ENCODE measurements at places on chromosomes 5 and 9.

- no peak for DNase-seq
Measured at GRCh38 chr5:136332223-136333015, 32.9 kb downstream of the TRPC7 start.

DNA sequence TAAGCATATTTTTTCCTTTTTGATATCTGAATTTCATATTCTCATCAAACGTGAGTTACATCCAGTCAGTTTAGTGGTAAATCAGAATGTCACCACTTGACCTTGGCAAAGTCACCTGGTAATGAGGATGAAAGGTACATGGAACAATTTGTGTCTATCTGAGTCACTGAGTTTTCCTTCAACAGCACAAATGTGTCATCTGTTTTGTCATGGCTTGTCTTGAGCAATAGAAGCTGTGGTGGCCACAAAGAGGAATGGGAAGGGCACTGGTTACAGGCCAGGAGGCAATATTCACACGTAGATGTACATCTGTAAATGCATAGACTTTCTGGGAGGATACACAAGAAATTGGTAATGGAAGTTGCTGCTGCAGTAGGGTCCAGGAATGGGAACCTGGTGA is 8.4 kb upstream of the ZNF474 start:
- DNase-seq, result no peak

- no peak for DNase-seq
Measured at GRCh38 chr5:126987271-126987899, 43.0 kb downstream of the MARCHF3 start.

DNA sequence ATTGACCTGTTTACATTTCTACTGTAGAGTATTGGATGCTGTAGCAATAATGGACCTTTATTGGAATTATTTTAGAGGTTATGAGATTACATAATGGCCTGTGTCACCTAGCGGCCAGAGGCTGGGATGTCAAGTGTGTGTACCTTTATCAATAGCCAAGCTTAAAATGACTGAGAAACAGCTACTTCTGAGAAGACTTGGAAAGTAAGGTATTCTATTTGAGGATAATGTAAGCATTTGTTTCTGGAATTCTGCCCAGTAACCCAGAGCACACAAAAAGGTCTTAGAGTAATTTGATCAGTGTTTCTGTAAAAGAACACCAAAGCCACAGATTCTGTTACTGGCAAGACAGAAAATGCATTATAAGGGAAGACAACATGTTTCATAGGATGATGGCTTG is 116.8 kb downstream of the MACIR start:
- DNase-seq, result no peak

- DNase-seq, result no peak
Measured at GRCh38 chr5:163569284-163569683, 63.9 kb downstream of the MAT2B start.

GRCh38 chr5:1707467-1707866 is 92.2 kb downstream of the MRPL36 start:
- DNase-seq, result no peak

DNA sequence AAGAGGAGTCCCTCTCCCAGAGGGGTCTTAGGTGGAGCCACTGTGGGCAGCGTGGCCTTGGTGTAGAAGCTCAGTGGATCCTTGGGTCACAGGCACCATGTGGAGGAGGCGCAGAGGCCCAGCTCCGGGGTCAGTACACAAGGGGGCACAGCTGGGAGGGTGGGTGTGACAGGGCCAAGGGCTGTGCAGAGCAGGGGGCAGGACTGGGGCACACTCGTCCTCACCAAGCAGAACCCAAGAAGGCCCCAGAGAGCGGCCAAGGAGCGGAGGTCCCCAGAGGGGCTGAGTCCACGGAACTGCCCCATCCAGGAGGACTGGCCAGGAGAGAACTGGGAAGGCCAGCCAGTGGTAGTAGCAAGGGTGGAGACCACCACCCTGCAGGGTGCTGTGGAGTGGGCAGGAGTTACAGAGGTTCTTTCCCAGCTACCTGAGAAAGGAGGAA is 2.5 kb upstream of the LPCAT1 start:
- DNase-seq, result no peak

- no peak for DNase-seq
Measured at GRCh38 chr5:67541875-67542274, 345.3 kb upstream of the CD180 start.

GRCh38 chr9:124303762-124304161 is 46.0 kb downstream of the NEK6 start:
- no peak for DNase-seq

DNA sequence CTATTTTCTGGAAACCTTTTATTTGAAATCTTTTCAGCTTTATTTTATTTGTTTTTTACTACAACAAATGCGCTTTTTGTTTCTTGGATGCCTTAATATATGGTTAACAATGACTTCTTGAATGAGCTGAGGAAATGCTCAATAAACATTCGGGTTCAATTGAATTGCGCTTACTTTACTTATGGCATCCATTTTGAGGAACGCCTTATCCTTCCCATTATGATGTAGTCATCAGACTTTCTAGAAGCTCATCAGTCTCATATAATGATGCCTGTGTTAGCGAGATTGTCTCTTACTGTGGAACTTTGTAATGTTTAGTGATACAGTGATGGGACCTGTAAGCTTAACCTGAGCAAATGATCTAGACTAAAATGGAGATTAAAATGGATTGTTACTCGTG is 916 bp downstream of the SHLD3 start:
- no peak for DNase-seq

- no peak for DNase-seq
Measured at GRCh38 chr9:132631280-132631679, 38.5 kb downstream of the DDX31 start.

DNA sequence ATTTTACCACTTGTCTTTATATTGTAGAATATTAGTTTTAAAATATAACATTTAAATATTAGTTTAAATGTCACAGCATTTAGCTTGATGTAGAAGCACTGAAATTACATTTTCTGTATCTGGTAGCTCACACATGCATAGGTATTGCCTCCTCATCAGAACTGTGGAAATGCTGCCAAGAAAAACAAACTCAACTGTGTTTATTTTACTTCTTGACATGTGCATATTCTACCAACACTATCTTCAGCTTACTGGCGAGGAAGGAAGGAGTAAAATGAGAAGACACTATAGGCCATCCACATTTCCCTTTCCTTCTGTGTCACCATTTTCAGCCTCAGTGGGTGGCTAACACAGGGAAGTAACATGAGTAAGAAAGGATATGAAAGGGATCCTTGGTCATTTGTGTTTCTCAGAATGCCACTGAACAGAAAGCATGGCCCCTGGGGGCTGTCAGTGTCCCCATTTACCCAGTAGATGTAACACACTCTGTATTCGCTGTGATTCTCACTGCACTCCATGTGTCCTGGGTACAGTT is 81.0 kb upstream of the HTR4 start:
- DNase-seq, result no peak

DNA sequence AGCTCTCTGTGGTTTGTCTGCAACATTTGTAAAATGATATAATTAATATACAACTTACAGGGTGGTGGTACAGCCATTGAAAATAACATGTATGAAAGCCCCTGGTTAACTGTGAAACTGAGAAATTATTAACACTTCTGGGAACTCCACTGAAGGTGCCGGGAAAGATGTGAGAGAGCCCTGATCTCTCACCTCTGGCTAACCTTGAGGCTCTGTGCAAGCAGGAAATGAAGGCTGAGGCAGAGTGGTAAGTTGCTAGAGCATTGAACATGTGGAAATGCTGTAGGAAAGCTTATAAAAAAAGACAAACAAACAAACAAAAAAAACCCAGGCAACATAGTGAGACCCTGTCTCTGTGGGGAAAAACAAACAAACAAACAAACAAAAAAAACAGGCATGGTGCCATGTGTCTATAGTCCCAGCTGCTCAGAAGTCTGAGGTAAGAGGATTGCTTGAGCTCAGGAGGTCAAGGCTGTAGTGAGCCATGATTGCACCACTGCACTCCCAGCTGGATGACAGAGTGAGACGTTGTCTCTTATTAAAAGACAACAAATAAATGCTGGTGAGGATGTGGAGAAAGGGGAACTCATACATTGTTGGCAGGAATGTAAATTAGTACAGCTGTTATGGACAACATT is 7.5 kb downstream of the CATSPER3 start:
- no peak for DNase-seq

- DNase-seq, result no peak
Measured at GRCh38 chr5:76716456-76717157, 681 bp downstream of the F2R start.

DNA sequence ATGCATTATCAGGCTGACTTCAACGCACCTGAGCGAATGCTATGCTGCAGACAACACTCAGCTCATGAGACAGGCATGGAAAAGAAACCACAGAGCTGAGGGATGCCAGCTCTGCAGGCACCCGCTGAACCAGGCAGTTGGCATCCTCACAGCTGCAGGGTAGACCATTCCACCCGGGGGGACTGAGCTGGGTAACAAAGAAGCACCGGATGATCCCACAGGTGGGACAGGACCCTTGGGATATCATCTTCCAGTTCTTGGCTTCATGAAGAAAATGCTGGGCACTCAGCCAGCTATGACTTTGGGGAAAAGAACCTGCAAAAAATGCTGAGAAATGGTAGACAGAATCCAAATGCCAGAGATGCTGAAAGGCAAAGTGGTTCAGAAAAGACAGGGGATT is 9.6 kb downstream of the EPB41L4B start:
- DNase-seq, result no peak

DNA sequence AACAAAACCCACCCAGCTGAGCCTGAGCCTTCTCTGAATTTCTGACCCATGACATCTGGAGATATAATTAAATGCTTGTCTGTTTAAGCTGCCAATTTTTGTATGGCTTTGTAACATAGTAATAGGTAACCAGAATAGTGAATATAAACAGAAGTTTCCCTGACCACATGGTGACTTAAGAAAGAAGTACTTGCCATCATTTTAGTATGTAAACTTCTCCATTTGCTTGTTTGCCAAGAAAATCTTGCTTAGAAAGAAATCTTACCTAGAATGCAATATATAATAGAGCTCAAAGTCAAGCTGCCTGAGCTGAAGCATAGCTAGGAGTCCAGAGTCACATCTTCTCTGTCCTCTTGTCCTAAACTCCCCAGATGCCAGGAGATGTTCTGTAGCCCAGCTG is 117.0 kb downstream of the PCSK1 start:
- no peak for DNase-seq

DNA sequence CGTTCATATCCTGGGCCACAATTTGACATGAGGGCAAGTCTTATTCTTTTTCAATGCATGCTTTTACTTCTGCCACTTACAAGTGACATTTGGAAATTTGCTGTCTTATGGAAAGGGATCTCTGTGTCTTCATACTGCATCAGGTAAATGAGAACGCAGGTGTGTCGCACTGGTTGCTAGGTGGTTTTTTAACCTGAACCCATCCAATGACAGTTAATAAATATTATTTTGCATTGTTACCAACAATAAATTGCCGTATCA is 1.1 kb downstream of the ADAMTS16 start:
- no peak for DNase-seq

DNA sequence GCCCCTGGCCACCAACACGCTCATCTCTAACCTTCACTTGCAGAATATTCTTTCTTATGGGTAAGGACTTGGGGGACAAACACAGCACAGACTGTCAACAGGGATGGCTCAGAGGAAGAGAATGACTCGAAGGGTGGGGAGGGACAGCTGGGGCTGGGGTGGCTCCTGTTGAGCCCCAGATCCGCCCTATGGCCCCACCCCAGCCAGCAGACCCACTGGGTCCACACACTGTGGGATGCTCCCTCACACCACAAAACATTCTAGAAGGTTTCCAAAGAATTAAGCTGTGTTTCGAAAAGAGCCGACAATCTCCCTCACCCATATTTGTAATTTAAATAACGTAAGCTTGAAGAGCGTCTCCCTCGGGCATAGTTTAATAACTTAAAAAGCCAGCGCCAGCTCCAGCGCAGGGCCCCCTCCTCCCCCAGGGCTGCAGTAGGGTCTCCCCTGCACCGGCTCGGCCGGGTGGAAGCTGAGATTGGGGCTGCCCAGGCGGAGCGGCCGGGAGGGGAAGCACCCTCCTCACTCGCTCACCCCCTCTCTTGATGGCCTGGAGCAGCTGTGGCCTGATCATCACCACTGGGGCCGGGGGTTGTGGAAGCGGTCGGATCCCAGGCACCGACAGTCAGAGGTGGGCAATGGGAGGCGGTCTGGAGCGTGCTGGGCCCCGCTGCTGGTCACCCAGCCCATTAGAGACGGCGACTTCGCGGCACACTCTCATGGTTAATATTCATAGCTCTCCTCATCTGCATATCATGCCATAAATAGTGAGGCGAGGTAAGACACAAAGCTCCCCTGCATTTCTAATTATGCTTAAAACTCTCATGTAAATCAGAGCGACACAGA is 37.6 kb downstream of the NACC2 start:
- DNase-seq, result no peak
